H54 (cell line): ENCODE measurements at places on chromosomes 5 and 9.

DNA sequence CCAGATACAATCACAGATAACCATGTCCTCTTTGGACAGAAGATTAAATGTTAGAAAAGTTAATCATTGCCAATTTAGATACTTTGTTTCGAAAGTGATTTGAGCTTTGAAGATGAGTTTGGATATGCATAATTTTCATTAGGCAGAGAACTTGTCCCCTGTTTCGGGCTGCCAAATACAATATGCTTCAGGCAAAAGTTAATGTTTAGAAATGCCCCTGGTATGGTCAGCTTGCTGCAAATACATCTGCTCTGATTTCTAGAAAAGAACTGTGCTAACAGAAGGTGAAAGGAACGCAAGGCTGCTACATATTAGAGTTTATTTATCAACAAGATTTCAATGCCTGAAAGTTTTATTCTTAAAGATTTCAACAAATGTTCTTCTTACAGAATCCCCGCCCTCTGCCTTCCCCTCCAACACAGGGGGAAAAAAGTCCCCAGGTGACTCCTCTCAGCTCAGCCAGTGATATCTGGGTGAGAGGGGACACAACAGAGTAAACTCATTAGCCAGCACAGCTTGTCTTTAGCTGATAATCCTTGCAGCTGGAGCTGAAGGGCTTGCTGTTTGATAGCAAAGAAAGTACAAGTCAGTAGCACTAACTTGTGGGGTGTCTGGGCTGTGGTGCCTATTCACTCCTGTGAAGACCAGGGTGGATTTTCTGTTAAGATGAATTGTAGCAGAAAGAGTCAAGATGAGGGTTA is 435.7 kb downstream of the DMAC1 start:
- no peak for DNase-seq

- DNase-seq = no peak
Observed at GRCh38 chr9:37350486-37351190, 71.9 kb upstream of the GRHPR start.

- no peak for DNase-seq
Observed at GRCh38 chr5:79612667-79613198, 492 bp downstream of the TENT2 start.

DNA sequence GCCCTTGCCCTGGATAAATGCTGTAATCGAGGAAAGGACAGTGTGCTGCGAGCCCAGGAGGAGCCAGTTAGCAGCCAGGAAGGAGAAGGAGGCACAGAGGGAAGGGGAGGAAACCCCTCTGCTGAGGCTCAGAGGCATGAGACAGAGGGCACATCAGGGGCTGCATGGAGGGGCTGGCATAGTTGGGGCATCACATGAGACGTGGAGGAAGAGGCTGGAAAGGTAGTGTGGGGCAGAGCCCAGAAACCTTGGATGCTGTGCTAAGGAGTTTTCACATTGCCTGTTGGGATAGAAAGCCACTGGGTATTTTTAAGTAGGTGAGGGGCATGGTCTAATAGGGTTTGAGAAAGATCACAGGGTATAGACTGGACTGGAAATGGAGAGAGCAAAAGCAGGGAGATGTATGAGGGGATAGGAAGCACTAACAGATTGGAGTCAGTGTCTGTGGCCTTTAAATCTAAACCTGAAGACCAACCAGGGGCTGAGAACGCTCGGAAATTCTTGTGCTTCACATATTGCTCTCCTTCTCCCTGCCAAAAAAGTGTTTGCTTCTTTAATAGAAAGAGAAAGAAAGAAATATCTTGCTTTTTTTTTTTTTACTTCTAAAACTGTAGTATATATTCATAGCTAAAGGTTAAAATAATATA is 33.0 kb upstream of the ANGPTL2 start:
- no peak for DNase-seq

- DNase-seq = no peak
Observed at GRCh38 chr5:61202213-61202612, 39.9 kb upstream of the SMIM15 start.

GRCh38 chr9:37100327-37100726 is 20.0 kb upstream of the ZCCHC7 start:
- DNase-seq = no peak

DNA sequence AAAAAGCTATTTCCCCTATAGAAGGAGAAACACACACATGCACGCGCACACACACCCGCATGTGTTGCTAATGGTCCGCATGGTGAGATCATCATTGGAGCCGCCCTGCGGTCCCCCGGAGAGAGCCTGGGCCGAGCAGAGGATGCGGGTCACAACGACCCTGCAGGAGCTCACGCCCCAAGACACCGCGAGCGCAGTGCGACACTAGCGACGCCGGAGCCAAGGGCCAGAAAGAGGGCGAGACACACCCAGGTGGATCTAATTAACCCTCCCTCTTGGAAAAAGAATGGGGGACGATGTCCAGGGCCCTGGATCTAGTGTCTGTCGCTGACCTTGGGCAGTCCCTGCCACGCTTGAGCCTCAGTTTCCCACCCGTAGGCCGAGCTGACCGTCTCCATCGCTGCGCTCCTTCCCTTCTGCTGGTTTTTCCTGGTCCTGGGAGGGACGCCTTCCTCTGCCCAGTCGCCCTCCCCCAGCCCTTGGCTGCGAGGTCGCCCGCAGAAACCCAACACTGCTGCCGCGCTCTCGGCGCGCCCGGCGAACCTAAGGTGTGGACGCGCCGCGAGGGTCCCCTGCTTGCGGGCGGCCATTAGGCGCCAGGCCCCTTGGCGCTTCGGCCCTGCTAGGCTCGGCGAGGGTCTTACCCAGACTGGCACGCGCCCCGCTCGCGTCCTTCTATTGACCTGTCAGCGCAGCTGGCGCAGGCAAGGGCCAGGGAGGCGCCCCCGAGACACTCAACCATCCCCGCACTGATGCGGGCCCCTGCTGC is 47.5 kb upstream of the RNF20 start:
- no peak for DNase-seq

DNA sequence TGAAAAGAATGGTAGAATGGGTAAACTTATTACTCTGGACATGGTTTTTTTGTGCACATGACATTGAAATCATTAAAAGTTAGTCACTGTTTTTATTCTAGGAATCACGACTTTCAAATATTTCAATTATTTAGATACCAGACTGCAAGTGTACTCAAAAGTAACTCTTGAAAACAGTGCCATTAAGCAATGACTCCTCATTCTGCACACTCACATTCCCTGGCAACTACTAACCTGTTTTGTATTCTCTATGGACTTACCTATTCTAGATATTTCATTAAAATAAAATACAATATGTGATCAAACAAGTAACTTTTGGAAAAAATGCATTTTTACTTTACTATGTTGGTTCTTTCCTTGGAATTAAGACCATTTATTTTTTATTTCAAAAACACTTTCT is 607.0 kb downstream of the PDE4D start:
- no peak for DNase-seq

- DNase-seq = no peak
Observed at GRCh38 chr5:37723162-37723961, 116.5 kb downstream of the GDNF start.

DNA sequence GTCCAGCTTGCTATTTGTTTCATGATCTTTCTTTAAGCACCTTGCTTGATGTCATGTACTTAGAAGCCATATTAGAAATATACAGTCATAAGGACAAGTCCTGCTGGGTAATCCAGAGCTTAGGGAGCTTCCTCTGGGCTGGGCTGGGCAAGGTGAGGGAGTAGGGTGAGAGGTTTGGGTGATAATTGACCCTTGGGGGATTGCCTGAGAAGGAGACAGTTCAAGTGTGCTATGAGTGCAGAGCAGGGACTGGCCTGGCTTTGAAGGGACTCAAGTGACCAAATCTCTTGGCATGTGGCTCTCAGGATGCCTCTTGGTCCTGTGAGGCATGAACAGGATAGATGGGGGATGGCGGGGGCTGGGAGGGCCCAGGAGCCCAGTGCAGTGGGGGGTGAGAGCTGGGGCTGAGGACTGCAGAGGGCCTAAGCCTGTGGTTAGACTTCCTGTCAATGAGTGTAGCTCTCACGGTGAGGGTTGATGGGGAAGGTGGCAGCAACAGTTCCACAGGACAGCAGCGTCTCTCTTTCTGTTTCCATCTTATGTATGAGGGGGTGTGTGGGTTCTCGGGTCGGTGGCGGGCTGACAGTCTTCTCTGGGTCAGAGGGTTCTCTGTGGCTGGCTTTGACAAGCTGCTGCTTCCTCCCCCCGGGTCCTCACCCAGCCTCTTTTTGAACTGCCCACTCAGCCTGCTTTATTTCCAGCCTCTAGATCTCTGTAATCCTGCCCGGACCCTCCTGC is 53.5 kb downstream of the RGS3 start:
- DNase-seq = no peak

- DNase-seq = no peak
Observed at GRCh38 chr5:158202801-158203200, 343.9 kb upstream of the CLINT1 start.

GRCh38 chr9:95756986-95757385 is 118.5 kb upstream of the ERCC6L2 start:
- DNase-seq = peak; percentile 70

GRCh38 chr5:170105642-170106611 is at the start of gene FOXI1:
Gene FOXI1 (plus strand): TSS chr5:170105897. CDS start chr5:170105958, 61 bp downstream.
- DNase-seq = no peak

DNA sequence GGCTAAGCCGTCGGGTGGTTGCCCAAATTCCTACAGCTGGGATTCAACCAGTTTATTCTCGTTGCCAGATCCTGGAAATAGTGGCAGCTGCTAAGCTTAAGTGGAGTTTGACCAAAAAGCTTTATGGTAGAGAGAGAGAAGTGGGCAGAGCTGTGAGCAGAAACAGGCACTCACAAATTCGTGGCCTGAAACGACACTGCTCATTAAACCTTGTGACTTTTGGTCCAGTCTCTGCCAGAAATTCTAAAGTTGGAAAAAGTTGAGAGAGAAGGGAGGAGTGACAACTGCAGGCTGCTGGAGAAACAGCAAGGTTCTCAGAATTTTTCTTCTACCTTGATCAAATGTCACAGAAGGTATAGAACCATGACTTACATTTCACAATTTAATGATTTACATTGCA is 131.5 kb downstream of the MTX3 start:
- DNase-seq = no peak

DNA sequence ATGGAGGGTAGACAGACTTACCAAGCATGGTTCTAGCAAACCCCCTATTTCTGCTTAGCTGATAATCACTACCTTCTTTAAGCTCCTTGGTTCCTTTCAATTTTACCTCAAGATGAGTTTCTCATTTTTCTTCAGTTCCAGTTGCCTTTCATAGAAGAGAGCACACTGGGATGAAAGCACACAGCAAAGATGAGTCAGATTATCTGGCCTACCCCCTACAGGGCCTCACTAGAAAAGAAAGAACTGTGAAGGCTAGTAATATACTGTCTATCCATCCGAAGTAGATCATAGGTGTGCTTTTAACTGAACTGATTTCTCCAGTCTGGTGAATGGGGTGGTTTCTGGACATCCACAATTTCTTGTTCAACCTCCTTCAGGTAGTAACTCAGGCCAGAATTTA is 122.5 kb downstream of the TRPM3 start:
- DNase-seq = peak; percentile 9

DNA sequence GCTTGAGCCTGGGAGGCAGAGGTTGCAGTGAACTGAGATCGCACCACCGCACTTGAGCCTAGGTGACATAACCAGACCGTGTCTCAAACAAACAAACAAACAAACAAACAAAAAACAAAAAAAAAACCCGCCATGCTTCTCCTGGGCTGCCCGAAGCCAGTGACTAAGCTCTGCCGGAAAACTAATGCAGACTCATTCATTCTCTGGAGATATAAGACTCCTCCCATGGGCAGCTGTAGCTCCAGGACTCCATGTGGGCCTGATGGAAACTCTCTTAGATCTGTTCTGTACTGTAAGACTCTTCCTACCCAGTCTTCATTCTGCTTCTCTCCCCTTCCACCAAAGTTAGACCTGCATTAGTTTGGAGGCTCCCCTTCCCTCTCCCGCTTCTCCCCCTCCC is 11.1 kb downstream of the GLDC start:
- no peak for DNase-seq

GRCh38 chr9:134226221-134226930 is 62.0 kb upstream of the RNU6ATAC start:
- no peak for DNase-seq

GRCh38 chr9:119611565-119611964 is 242.3 kb upstream of the BRINP1 start:
- DNase-seq = no peak

DNA sequence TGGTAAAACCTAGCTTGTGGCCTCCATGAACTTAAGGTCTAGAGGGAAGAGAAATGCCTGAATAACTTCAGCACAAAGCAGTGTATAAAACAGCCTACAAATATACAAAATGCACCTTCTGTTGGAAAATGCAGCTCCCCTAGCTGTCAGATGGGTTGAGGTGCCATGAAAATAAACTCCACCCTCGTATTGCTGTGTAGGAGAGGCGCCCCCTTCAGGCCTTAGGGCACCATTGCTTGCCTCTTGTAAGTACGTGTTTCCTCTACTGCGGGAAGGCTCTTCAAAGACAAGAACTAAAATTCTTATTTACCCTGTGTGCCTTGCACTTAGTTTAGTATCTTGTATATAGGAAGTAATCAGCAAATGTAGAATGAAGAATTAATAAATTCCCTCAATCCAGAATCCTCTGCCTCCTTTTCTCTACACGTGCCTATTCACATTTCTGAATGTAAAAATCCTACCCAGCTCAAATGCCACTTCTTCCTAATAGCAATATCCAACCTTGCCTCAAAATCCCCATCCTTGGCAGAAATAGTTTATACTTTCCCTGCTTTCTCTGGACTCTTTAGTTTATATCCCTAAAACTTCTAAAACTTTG is 393.7 kb upstream of the PDE4D start:
- peak; percentile 9 for DNase-seq

DNA sequence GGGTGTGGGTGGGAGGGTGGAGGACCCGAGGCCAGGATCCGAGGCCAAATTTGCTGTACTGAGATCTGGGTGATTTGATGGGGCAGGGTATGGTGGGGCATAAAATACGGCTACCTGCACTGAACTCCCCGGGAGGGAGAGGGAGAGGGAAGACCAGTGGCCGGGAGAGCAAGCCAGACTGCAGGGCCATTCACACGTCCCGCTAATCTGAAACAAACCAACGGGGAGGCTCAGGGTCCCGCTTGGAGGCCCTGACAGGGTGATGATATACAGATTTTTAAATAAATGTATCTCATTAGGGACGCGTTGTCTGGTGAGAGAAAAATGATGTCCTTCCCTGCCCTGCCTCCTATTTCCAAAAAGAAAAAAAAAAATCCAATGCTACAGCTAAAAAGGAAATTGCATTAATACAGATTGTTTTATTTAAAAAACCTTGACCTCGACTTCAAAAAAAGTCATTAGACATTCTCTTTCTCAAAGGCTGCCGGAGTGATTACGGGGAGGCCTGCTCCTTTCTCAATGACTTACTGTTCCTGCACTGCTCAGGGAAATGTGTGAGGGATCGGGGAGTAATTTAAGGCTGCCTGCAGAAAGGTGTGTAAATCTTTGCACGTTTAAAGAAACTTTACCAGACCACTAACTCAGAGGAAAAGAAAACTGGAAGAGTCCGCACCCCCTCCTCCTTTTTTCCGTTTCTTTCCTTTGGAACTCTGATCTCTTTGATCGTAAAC is 11.5 kb upstream of the PRRX2 start:
- no peak for DNase-seq

GRCh38 chr5:151094852-151095245 is 14.0 kb upstream of the TNIP1 start:
- DNase-seq = no peak

GRCh38 chr5:173341961-173342430 is 13.8 kb upstream of the STC2 start:
- DNase-seq = no peak

GRCh38 chr5:3394891-3395599 is 200.6 kb upstream of the IRX1 start:
- no peak for DNase-seq
